ENCODE measurements at places on chromosomes 2 and 18.

DNA sequence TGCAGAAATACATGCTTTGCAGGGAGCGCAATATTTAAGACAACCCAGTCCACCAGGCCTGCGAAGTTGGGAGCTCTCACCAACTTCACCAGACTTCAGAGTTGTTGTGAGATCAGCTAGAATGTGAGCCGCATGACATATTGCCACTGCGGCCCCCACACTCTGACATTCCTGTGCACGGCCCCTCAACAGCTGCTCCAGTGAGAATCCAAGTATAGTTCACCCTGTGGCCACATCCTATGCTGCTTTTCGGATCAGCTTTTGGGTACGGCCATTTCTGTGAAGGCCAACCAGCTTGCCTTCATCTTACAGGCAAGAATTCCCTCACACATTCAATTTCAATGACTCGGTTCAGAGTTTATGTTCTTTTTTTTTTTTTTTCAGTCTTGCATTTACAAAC lies 177.8 kb downstream of the SOX11 start:
- DNase-seq, result no peak

GRCh38 chr2:23385351-23385747 lies 370 bp downstream of the KLHL29 start:
- no peak for DNase-seq

DNA sequence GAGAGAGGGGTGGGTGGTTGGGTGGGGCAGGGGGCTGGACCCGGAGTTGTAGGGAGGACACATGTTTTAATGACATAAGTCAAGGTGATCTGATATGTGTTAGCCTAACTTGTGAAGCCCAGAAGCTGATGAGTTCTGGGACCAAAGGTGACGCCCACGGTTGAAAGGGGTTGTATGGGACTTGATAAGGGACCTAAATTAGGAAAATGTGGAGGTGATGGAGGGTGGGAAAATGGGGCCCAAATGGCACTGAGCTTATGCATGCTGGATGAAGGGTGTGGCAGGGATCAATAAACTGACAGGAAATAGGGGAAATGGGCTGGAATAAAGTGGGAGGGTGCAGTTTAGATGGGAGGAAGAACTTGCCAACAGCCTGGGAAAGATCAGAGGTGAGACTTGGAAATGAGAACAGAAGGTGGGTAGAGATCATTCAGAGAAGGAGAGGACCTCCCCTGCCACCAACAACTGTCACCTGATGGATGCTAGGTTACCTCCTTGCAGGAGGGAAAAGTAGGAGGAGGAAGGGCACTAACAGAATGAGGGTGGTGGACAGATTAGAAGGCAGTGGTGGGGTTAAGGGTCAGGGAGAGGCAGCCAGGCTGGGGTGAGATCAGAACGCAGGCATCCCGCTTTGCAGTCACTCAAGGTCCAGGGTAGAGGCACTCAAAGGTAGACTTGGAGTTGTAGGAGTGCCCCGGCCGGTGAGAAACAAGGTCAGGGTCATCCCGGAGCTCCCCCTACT lies 15.3 kb downstream of the WNT10A start:
- DNase-seq, result no peak

DNA sequence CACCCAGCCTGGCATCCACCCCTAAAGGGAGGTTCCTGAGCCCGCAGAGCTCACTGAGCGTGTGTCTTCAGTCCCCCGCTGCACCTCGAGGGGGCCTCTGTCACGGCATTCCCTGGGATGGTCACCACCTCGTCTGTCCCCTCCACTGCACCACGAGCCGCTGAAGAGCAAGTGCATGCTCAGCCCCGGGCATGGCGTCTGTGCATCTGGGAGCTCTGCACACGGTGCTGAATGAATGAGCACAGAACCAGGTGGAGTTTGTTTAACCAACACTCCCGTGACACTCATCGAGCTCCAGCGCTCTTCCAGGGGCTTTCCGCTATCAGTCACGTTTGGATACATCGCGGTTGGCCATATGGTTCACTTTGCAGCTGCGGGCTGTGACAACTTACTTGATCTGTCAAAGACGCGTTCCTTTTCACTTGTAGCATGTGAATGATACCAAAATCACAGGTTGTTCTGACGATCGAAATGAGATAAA lies 9.2 kb downstream of the ALLC start:
- DNase-seq, result no peak

GRCh38 chr18:55072698-55073097 lies 113.4 kb upstream of the CCDC68 start:
- DNase-seq, result no peak

Measured in activated T-cell treated with anti-CD3 and anti-CD28 coated beads for 24 hours (primary cell).